ENCODE measurements at places on chromosomes 4 and X. TPM values are rescaled to one million over a fixed set of nuclear protein-coding genes. Genes with fewer than 3 reads are reported as not detected.

The TBC1D19 gene
- 23.9 TPM for total RNA-seq

GRCh38 chr4:158006990-158007389, 165.8 kb downstream of the GASK1B start:
- H3K4me3 ChIP-seq = no peak overlapping the region
- no peak for DNase-seq
- peak overlapping the region; percentile 23 for H3K27ac ChIP-seq
- H3K4me1 ChIP-seq = no peaks in the 10 kb centered on the region

The RHOXF2 gene
- total RNA-seq = not detected

The ENPP6 gene
- 0.59 TPM for total RNA-seq

GRCh38 chrX:2679534-2680485, 11.3 kb upstream of the CD99 start:
- H3K27ac ChIP-seq = peak overlapping the region; percentile 38
- DNase-seq = peak; percentile 60
- H3K36me3 ChIP-seq = no peaks in the 10 kb centered on the region
- no peaks in the 10 kb centered on the region for H3K4me1 ChIP-seq
- no peak overlapping the region for H3K4me3 ChIP-seq

The TEC gene
- 2.9 TPM for total RNA-seq

GRCh38 chr4:7600247-7600646, 165.5 kb upstream of the PSAPL1 start:
- DNase-seq = no peak
- H3K4me1 ChIP-seq = no peaks in the 10 kb centered on the region
- H3K36me3 ChIP-seq = no peaks in the 10 kb centered on the region
- H3K27me3 ChIP-seq = no peaks in the 10 kb centered on the region

DNA sequence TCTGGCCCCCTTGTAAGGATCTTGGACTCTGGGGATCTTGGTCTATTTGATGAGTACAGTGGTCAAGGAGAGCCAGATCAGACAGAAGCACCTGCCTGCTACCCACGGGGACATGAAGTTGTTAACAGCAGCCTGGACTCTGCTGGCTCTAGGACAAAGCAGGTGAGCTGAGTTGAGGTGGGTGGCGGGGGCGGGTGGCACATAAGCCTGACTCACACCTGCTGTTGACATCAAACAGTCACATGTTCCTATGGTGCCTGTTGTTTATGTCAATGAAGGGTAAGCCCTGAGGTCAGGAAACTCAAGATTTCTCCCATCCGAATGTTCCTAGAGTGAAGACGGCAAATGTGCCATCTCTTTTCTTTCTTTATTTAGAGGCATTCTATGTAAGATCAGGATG, 50.1 kb upstream of the CLNK start:
- no peaks in the 10 kb centered on the region for H3K27me3 ChIP-seq
- H3K4me1 ChIP-seq = no peaks in the 10 kb centered on the region
- H3K27ac ChIP-seq = no peak overlapping the region
- no peaks in the 10 kb centered on the region for H3K36me3 ChIP-seq
- H3K4me3 ChIP-seq = no peak overlapping the region

The SMIM10 gene
- 6.2 TPM for total RNA-seq

The CCKAR gene
- total RNA-seq = not detected

All from breast epithelium (tissue), 4 donors.